ENCODE measurements at places on chromosomes 4 and X. TPM values are rescaled to one million over a fixed set of nuclear protein-coding genes. Genes with fewer than 3 reads are reported as not detected.

The CTAG1B gene
- not detected for total RNA-seq

- DNase-seq: no peak
These were observed 1071.2 kb upstream of the LCORL start for GRCh38 chr4:19092797-19093196.

DNA sequence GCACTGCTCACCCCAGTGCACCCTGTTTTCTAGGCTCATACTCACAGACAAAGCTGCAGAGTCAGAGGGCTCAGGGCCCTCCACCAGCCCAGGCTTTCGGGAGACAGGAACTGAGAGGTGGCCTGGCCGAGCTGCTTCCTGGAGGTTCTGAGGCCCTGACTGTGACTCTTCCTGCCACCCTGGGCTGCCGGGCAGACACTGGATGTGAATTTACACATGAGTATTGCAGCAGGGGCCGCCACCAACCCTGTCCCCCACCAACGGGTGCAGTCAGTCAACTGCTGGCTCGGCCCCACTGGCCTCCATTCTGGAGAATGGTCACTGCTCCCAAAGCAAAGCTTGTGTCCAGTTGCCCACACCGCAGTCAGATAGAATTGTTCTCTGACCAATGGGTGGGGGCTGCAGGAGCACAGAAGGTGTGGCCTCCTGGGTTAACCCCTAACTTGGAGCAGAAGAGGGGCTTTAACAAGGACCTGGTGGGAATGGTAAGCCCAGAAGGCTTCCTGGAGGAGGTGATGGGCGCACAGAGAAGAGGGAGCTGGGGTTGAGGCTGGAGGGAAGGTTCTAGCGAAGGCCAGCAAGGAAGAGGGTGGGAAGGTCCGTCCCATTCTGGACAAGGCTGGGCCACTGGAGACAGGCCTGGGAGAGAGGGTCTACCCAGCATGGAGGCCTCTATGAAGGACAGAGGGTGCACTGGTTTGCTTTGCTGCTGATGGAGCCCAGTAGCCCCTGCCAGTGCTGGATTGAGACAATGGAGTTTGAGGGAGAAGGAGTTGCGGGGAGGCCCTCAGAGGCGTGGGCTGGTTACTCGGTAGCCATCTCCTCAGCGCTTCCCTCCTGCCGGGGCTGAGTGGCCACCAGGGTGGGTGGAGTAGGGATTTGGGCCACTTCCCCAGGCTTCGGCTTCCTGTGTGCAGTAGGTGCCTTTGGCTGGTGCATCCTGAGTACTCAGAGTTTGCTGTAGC lies 135.3 kb downstream of the CPZ start:
- DNase-seq: no peak

DNA sequence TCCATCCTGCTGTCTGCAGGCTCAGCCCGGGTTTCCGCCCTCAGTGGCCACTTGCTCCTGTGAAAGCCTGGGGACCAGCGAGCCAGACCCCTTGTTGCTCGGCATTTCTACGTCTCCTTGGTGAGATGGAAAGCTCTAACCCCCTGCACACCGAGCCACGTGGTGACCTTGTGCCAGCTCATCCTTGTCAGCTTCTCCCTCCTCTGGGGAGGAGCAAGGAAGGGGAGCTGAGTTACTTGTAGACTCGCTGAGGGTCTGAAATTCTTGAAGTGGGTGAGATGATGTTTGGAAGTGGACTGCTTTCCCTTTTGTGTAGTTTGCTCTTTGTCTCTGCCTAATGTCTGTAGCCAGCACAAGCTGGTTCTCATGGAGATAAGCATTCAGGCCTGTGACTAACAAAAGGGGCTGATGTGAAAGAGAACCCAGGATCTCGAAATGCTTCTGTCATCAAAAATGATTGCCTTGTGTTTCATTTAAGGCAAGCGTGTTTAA lies 29.3 kb downstream of the RGS12 start:
- no peak for DNase-seq

The FAT1 gene
- total RNA-seq: 151 TPM

GRCh38 chr4:148205476-148205875 lies 236.7 kb downstream of the NR3C2 start:
- no peak for DNase-seq

DNA sequence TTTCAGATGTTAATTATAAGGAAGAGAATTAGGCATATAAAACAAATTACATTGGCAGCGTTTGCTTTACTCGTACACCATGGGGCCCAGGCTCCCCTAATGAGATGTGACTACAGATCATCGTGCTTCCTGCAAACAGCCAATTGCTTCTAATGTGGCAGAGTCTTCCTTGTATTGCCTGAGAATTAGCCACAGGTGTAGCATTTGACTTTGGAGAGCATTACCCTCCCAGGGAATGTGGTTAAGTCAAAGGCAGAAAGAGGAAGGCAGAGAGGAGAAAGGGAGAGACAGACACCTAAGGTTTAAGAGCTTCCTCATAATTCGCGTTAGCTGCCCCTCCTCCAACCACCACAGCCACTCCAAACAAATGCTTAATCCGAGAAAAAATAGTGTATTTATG lies 97.0 kb downstream of the MID1IP1 start:
- DNase-seq: no peak

The PNMA5 gene
- not detected for total RNA-seq

The MAGEB17 gene
- total RNA-seq: not detected

GRCh38 chr4:89506866-89507491 lies 199.4 kb upstream of the GPRIN3 start:
- no peak for DNase-seq

DNA sequence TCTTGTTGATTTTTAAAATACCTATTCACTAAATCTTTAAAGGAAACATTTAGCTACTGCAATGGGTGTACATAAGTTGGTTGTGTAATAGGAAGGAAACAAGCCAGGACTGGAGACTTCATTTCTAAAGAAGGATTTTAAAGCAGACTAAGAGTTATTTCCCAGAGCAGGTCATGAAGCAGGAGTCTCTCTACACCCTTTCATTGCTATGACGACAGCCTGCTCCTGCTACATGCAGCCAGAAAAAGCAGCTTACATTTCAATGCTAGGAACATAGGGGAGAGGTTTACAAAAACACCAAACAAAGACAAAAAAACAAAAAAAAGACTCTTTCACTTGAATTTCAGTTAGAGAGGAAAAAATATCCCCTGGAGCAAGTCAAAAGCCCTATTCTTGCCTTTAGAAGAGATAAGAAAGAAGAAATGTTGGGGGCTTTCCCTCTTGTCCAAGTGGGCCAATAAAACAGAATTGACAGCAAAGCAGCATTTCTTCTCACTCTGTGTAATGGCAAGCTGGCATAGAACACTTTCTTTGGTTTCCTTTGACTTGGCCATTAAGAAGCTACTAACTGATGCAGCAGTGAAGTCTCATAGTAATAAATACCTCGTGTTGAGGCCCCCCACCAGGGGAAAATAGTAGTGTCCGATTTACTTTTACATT lies 3.4 kb downstream of the SPARCL1 start:
- DNase-seq: peak; percentile 80

DNA sequence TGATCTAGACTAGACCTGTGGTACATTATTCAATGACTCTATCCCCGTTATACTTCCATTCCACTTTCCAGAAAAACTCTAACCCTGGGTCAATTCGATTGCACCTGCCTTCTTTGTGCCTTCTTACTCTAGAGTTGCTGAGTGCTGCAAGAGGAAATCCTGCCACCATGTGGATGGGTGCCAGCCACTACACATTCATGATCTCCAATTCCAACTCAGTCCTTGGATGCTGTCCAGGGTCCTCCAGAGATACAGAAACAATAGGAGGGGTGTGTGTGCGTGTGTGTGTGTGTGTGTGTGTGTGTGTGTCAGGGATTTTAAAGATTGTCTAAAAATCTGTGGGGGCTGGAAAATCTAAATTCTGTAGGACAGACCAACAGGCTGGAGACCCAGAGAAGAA lies 42.9 kb upstream of the INTS6L start:
- peak; percentile 86 for DNase-seq

DNA sequence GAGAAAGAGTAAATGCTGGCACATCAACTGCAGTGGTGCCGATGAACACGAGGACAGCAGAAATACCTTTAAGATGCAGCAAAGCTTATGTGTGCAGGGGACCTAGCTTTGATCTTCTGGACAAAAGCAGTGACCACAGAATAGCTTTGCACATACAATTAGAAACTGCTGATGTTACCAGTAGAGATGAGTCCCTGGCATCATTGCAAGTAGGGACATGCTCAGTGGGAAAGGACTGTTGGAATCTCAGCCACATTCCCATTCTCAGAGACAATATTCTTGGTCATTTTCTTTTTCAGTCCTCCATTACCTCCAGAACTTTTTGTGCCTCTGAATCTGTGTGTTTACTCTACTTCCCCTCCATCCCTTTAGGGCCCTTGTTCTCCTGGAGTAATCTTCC lies 16.9 kb upstream of the PDLIM3 start:
- no peak for DNase-seq

- DNase-seq: no peak
These were observed 12.8 kb upstream of the SAP30 start for GRCh38 chr4:173357939-173358338.

The P2RY8 gene
- total RNA-seq: 0.82 TPM
